CD4-positive, alpha-beta T cell treated with Interleukin-12 subunit alpha and Interleukin-12 subunit beta, for 1 hour (primary cell): ENCODE measurements at places on chromosomes 3 and 15.

DNA sequence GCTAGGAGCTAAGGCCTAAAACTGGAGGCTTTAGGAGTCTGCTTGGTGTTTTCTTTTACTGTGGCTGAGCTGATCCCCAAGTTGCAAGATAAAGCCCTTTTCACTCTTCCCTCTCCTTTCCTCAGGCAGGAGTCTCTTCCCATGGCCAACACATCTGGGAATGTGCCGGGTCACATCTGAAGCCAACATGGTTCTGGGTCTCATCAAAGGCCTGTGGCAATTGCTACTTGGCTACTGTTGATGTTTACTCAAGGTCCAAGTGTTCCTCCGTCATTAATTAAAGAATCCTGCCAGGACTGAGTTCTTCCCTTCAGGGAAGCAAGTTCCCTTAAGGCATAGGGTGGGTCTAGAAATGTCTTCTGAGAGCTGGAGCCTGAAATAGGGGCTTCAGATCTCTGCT lies 230.2 kb downstream of the GBE1 start:
- DNase-seq: no peak

DNA sequence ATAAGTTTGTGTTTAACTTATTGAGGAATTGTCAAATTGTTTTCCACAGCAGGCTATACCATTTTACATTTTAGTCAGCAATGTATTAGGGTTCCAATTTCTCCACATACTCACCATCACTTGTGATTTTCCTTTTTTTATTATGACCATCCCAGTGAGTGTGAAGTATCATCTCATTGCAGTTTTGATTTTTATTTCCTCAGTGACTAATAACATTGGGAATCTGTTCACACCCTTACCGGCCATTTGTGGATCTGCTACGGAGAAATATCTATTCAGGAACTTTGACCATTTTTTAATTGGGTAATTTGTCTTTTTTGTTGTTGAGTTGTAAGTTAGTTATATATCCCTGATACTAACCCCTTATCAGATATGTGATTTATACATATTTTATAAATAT lies 54.8 kb upstream of the LMCD1 start:
- DNase-seq: no peak

DNA sequence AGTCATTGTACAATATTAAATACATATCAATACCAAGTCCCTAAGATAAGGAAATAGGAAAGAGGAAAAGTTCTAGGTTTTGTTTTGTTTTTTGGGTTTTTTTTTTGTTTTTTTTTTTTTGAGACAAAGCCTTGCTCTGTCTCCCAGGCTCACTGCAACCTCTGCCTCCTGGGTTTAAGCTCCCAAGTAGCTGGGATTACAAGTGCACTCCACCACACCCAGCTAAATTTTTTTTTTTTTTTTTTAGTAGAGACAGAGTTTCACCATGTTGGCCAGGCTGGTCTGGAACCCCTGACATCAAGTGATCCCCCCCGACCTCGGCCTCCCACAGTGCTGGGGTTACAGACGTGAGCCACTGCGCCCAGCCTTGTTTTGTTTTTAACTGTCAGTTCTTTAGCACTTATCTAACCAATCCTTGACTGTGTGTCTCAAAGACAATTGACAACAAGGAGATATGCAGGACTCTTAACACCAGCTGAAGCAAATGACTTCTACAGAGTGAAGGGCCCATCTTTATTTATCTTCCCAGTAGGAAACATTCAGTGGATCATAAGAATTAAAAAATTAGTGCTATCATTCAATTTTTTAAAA lies 100.0 kb upstream of the RAP2B start:
- no peak for DNase-seq

DNA sequence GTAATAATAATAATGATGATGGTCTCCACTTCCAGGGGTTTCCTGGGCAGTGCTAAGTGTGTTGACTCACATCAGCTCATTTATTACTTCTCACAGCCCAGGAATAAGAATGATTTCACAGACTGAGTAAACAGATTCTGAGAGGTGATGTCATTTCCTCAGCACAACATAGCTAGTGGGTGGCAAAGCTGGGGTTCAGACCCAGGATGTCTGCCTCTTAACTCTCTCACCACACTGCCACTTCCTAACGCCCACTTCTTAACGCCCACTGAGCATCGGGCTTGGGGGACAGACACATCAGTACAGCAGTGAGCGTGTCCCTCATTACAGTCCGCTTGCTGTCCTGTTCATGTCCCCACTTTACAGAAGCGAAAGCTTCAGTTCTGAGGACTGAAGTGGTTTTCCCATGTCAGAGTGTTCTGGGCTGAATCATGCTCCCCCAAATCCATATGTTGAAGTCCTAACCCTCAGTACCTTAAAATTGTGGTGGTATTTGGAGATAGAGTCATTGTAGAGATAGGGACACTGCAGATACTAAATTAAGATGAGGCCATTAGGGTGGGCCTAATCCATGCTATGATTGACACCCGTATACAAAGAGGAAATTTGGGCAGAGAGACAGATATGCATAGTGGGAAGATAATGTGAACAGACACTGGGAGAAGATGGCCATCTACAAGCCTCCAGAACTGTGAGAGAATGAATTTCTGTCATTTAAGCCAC lies 68.0 kb downstream of the ATP2B2 start:
- peak; percentile 78 for DNase-seq

GRCh38 chr3:72044231-72044855 lies 259.4 kb upstream of the PROK2 start:
- DNase-seq: no peak

- no peak for DNase-seq
These were observed 29.7 kb downstream of the BUB1B start for GRCh38 chr15:40190591-40190990.
